Pancreas (tissue), 10 donors: ENCODE measurements at places on chromosomes 5 and 9. TPM values are rescaled to one million over a fixed set of nuclear protein-coding genes. Genes with fewer than 3 reads are reported as not detected.

GRCh38 chr5:137182576-137182975 lies 316.6 kb downstream of the SPOCK1 start:
- DNase-seq, result no peak

DNA sequence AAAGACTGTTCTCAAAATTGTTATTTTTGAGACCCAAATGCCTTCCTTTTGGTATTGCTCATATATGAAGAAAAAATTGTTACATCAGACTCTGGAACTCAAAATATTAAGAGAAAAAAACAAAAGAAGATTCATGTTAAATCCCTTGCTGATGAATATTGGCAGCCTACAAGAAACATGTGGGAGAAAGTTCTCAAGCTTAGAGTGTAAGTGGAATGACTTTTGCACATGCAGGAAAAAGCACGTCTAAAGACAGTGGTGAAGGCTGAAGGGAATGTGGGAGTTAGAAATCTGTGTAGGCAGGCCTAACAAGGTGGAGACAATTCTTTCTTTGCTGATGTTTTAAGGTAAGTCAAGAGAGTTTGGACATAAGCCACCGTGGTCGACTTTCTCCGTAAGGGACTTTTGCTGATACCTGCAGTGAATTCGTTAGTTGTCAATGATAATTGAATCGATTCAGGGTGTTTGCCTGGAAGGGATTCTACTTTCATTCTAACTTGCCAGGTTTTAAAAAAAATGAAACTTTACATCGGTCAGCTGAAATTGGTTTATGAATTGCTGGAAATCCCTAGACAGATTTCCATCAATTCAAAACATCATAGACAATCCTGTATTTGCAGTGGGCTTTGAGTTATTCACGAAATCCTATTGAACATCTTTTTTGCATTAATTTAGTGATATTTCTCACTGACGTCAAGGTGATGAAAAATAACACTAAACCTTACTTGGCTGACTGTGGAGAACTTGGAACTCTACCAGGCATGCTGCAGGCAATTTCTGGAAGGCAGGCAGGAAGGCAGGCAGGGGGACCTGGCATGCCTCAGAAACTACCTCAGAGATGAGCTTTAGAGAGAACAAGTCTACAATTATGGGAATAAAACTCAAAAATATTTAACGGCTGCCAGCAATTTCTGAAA lies 359.1 kb upstream of the ADAMTSL1 start:
- no peak for DNase-seq

DNA sequence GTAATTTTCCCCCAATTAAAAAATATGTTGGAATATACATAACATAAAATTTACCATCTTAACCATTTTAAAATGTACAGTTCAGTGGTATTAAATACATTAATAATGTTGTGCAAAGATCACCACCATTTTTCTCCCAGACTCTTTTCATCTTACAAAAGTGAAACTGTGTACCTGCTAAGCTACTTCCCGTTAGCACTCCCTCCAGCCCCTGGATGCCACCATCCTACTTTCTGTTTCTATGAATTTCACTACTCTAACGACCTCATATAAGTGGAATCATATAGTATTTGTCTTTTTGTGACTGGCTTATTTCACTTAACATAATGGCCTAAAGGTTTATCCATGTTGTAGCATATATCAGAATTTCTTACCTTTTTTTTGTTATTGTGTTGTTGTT lies 112.9 kb downstream of the HSPA4 start:
- no peak for DNase-seq

SURF2 gene
- 11.2 TPM for total RNA-seq

PCDHB4 gene
- total RNA-seq, result 5.5 TPM

ARSI gene
- total RNA-seq, result 0.14 TPM
